ENCODE measurements at places on chromosomes 12 and 14.
A peak's percentile ranks its signal among the peaks of the same experiment; 100 is the strongest.

GRCh38 chr12:128986957-128987356, 133.7 kb downstream of the GLT1D1 start:
- DNase-seq, result no peak
- H3K27ac ChIP-seq, result no peak overlapping the region
- no peaks in the 10 kb centered on the region for H3K27me3 ChIP-seq
- H3K36me3 ChIP-seq, result no peaks in the 10 kb centered on the region
- H3K4me1 ChIP-seq, result no peaks in the 10 kb centered on the region

DNA sequence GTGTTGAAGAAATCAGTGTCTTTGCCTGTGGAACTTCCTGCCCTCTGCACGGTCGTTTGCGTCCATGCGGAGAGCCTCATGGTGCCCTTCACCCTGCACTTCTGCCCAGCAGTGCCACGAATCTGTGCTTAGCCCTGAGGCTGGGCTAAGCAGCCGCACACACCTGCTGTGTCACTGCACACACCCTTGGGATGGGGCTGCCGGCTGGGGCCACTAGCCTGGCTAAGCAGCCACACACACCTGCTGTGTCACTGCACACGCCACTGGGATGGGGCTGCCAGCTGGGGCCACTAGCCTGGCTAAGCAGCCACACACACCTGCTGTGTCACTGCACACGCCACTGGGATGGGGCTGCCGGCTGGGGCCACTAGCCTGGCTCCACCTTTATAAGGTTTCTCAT, 188.5 kb downstream of the KIF26A start:
- no peak for DNase-seq
- H3K27ac ChIP-seq, result no peak overlapping the region
- no peaks in the 10 kb centered on the region for H3K27me3 ChIP-seq
- H3K4me1 ChIP-seq, result no peaks in the 10 kb centered on the region
- H3K36me3 ChIP-seq, result no peaks in the 10 kb centered on the region

DNA sequence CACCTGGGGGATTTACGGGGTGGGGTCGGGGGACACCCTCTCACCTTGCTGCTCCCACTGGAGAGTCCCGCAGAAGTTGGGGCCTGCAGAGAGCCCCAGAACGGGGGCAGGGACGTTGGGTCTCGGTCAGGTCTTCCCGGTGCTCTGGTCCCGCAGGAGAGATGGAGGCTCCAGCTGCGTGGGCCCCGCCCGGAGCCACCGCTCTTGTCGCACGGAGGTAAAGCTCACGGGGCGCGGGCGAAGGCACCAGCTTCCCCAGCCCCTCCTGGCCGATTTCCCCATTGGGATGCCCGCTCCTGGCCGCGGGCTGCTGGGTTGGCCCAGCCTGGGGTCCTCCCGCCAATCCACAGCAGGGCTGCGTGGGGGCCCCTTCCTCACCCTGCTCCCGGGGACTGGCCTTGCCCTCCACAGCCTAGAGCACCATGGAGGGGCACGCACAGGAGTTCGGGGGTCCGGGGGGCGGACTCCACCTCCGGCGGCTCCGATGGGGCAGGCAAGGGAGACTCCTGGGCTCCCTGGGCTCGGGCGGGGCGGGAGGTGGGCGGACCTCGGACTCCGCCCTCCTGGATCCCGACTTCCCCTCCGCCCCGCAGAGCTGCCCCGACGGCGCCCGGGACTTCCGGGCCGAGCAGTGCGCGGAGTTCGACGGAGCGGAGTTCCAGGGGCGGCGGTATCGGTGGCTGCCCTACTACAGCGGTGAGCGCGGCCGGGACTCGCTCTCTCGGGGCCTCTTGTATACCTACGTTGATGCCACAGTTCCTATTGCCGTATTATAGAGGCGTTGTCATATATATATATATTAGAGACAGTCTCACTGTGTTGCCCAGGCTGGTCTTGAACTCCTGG, 8.4 kb downstream of the PAPLN start:
- peak overlapping the region; percentile 85 for H3K4me3 ChIP-seq
- H3K36me3 ChIP-seq, result no peaks in the 10 kb centered on the region
- H3K4me1 ChIP-seq, result peaks cover 9% of the 10 kb centered on the region
- H3K27ac ChIP-seq, result no peak overlapping the region

GRCh38 chr14:36423430-36423829, 96.6 kb downstream of the NKX2-1 start:
- DNase-seq, result no peak
- no peaks in the 10 kb centered on the region for H3K27me3 ChIP-seq
- no peaks in the 10 kb centered on the region for H3K4me1 ChIP-seq
- no peaks in the 10 kb centered on the region for H3K36me3 ChIP-seq

DNA sequence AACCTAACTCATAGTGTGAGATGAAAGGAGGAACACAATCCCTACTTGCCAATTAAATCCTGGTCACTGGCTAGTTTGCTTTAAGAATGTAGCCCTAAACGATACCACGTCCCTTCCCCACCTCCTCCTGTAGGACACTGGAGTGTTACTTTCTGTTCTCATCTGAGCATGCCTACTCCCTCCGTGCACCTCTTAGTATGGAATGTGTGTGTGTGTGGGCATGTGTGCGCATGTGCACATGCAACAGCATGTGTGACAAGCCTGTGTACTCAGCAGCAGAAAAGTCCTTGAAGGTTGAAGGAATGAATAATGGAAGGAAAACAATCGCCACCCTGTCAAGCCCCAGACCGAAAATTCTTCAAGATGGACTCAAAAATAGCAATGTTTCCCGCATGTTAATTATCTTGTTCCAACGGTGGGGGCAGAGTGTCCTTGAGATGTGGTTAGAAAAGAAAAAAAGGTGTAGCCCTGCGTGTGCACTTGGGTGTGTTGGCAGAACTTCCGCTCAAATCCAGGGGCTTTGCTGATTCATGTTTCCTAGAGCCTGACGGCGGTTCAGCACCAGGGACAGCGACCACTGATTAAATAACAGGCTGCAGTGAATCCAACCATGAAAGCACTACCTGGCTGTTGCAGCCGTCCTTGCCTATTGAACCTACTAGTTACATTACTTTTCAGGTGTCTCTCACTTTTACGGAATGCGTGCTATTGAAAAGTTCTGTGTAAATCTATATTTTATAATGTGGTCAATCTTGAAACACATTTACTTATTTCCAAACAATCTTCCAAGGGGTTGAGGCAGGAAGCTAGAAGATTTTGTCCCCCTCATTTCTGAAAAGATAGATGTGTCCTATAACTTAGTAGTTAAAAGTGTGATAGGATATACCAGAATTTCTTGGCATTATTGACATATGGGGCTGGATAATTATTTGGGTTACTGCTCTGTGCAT, 79.8 kb downstream of the SRRM4 start:
- no peak for DNase-seq
- no peak overlapping the region for H3K27ac ChIP-seq
- H3K36me3 ChIP-seq, result no peaks in the 10 kb centered on the region
- no peaks in the 10 kb centered on the region for H3K27me3 ChIP-seq
- H3K4me3 ChIP-seq, result no peak overlapping the region

- no peak for DNase-seq
- no peaks in the 10 kb centered on the region for H3K36me3 ChIP-seq
- no peak overlapping the region for H3K27ac ChIP-seq
Observed at GRCh38 chr12:3536096-3536875, 45.3 kb downstream of the PRMT8 start.

- no peak overlapping the region for H3K4me3 ChIP-seq
- no peaks in the 10 kb centered on the region for H3K4me1 ChIP-seq
- H3K27ac ChIP-seq, result no peak overlapping the region
- H3K36me3 ChIP-seq, result no peaks in the 10 kb centered on the region
- H3K27me3 ChIP-seq, result no peaks in the 10 kb centered on the region
Observed at GRCh38 chr14:41397926-41398325, 208.8 kb upstream of the LRFN5 start.

GRCh38 chr12:116771651-116772050, 33.5 kb downstream of the RNFT2 start:
- no peaks in the 10 kb centered on the region for H3K27me3 ChIP-seq
- DNase-seq, result no peak
- no peaks in the 10 kb centered on the region for H3K4me1 ChIP-seq
- H3K36me3 ChIP-seq, result no peaks in the 10 kb centered on the region
- H3K4me3 ChIP-seq, result no peak overlapping the region

DNA sequence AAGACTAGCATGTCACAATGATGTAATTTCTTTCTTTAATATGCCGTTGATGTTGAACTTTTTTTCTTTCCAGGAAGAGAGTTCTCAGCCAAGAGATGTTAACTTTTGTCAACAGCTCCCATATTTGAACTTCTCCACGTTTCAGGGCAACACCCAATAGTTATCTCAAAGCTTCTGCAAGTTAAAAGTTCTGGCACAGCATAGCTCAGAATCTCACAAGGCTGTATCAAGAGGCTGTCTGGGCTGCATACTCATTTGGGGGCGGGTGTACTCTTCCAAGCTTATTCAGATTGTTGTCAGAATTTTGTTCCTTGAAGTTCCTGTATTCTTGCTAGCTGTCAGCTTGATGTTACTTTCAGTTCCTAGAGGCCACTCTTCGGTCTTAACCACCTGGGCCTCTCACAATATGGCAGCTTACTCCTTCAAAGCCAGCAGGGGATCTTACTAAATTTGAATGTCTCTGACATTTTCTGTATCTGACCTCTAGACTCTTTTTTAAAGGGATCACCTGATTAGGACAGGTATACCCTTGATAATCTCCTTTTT, 38.9 kb downstream of the KCNC2 start:
- no peak for DNase-seq
- no peaks in the 10 kb centered on the region for H3K27me3 ChIP-seq
- no peak overlapping the region for H3K4me3 ChIP-seq
- H3K4me1 ChIP-seq, result no peaks in the 10 kb centered on the region
- no peaks in the 10 kb centered on the region for H3K36me3 ChIP-seq

- H3K4me1 ChIP-seq, result no peaks in the 10 kb centered on the region
- peaks cover 11% of the 10 kb centered on the region for H3K36me3 ChIP-seq
- no peak overlapping the region for H3K27ac ChIP-seq
- H3K27me3 ChIP-seq, result no peaks in the 10 kb centered on the region
Observed at GRCh38 chr14:51730098-51730497, 78.4 kb downstream of the FRMD6 start.

- H3K4me1 ChIP-seq, result no peaks in the 10 kb centered on the region
- H3K4me3 ChIP-seq, result no peak overlapping the region
- H3K27me3 ChIP-seq, result no peaks in the 10 kb centered on the region
- H3K27ac ChIP-seq, result no peak overlapping the region
- no peaks in the 10 kb centered on the region for H3K36me3 ChIP-seq
Observed at GRCh38 chr12:18414671-18415070, 153.4 kb downstream of the PIK3C2G start.

DNA sequence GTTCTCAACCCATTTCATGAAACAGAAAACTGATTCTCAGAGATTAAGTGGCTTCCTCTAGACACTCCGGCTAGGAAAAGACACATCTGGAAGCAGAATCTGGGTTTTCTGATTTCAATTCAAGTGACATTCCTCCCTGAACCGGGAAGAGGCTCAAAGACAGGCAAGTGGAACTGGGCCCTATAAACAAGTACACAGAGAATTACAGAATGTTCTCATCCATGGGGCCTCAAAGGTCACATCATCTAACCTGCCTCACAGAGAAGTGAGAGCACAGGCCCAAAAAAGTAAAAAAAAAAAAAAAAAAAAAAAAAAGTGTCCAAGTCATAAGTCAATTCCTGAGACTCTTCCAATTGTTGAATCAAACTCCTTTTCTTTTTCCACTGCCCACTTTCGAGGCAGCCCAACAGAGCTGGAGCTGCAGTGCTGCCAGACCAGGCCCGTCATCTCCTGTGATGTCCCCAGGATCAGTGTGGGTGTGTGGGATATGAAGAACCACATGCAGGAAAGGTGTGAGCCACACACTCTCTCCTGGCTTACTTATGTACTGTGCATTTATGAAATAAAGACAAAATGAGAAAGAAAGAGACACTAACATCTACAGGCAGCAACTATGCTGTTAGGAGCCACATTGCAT, 2.8 kb upstream of the KRT1 start:
- no peaks in the 10 kb centered on the region for H3K4me1 ChIP-seq
- no peak overlapping the region for H3K4me3 ChIP-seq
- H3K36me3 ChIP-seq, result no peaks in the 10 kb centered on the region
- no peaks in the 10 kb centered on the region for H3K27me3 ChIP-seq

DNA sequence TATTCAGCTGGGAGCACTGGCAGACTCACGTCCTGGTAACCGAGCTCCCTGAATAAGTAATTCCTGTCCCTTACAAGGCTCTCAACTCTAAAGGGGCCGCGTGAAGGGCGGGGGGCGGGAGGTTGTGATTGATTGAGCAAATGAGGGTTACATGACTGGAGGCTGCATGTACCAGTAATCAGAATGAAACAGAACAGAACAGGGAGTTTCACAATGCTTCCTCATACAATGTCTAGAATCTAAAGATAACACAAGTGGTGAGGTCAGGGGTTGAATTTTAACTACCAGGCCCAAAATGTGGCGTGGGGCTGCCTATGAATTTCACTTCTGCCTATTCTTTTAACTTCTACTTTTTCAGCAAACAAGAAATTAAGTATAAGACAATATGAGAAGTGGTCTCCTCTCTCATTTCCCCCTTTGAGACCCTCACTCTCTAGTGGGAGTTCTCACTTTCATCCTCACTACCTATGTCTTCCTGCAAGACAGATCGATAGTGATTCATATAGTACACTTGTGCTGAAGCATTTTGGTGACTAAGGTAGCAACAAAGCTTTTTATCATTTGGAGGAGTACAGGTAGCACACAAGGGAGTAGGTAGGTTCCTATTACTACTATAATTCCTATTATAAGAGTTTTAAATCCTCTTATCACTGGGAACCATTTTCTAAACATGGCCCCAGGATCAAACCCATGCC, 239.8 kb downstream of the KTN1 start:
- H3K4me3 ChIP-seq, result no peak overlapping the region
- no peak overlapping the region for H3K27ac ChIP-seq

GRCh38 chr14:92874962-92875661, 47.8 kb upstream of the CHGA start:
- H3K27me3 ChIP-seq, result no peaks in the 10 kb centered on the region
- H3K27ac ChIP-seq, result no peak overlapping the region
- no peaks in the 10 kb centered on the region for H3K4me1 ChIP-seq
- DNase-seq, result no peak

DNA sequence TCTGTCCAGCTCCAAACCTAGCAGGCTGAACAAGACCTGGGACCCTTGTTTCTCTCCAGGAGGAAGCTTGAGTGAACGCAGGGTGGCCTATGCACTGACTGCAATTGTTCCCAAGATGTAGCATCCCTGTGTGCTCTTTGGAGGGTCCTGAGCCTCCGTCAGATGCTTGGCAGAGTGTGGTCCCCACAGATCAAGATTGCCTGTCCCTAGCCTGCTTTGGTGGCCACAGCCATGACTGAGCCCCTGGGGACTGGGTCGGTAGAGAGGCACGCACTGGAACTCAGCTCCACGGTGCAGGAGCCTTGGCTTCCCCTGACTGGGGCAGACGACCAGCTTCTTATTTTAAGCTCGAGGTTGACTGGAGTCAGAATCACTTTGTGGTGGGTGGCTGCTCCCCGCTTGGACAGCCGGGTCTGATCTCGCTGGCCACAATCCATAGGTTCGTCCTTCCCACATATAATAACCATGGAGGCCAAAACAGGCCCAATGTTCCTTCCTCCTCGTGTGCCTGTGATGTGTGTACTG, 97.8 kb downstream of the LGMN start:
- no peak for DNase-seq
- no peaks in the 10 kb centered on the region for H3K27me3 ChIP-seq
- H3K27ac ChIP-seq, result peak overlapping the region; percentile 99
- H3K4me1 ChIP-seq, result peaks cover 52% of the 10 kb centered on the region
- H3K4me3 ChIP-seq, result no peak overlapping the region

- H3K27ac ChIP-seq, result no peak overlapping the region
- H3K4me3 ChIP-seq, result no peak overlapping the region
- H3K4me1 ChIP-seq, result no peaks in the 10 kb centered on the region
- no peaks in the 10 kb centered on the region for H3K27me3 ChIP-seq
- no peaks in the 10 kb centered on the region for H3K36me3 ChIP-seq
- no peak for DNase-seq
Observed at GRCh38 chr12:76588881-76589565, 29.5 kb upstream of the OSBPL8 start.

Data from thoracic aorta (tissue), 2 donors.